Stimulated activated CD4-positive, alpha-beta T cell treated with anti-CD3 and anti-CD28 coated beads, Interleukin-4, amount 100 ng/mL, for 1 hour (primary cell): ENCODE measurements at places on chromosomes 12 and 14.

GRCh38 chr14:51527073-51527472 is 124.6 kb upstream of the FRMD6 start:
- no peak for DNase-seq

DNA sequence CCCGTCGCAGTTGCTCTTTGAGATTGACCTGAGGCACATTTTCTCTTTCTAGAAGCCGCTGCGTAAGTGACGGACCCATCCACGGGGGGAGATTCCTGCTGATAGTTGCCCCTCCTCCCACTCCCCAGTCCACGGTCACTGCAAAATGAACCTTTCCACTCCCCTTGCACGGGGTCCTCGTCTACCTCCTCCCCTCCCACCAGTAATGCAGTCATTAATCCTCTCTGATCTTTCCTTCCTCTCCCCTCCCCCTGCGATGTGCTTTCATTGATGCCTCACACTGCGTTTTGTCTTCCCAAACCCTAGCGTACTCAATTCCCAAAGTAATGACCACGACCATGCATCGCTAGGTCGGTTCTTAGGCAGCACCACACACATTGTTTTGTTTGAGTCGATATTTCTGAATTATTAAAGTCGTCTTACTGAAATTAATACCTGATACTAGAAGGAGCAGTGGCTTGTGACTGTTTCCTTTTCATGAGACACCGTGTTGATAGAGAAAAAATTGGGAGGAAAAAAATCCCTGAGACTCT is 857 bp downstream of the ETNK1 start:
- DNase-seq = peak; percentile 10

GRCh38 chr14:54727929-54728328 is 161.0 kb downstream of the SAMD4A start:
- DNase-seq = no peak

- no peak for DNase-seq
Measured at GRCh38 chr14:80809663-80810062, 131.9 kb downstream of the CEP128 start.

DNA sequence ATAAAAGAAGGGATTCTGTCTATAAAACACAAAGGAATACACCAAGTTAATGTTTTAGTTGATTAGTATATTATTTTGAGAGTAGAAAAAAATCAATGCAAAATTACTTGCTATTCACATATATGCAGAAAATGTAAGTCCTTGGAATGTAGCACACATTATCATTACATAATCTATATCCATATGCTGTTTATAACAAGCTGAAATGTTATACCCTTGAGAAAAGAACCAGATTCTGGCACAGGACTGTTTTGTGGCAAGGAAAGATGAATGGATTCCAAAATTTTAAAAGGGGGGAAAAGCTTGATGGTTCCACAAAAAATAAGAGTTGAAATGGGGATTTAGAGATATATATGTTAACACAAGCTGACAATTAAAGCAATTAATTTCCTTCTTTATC is 153.6 kb downstream of the MSRB3 start:
- DNase-seq = no peak

GRCh38 chr14:81802341-81802740 is 268.7 kb upstream of the SEL1L start:
- no peak for DNase-seq

DNA sequence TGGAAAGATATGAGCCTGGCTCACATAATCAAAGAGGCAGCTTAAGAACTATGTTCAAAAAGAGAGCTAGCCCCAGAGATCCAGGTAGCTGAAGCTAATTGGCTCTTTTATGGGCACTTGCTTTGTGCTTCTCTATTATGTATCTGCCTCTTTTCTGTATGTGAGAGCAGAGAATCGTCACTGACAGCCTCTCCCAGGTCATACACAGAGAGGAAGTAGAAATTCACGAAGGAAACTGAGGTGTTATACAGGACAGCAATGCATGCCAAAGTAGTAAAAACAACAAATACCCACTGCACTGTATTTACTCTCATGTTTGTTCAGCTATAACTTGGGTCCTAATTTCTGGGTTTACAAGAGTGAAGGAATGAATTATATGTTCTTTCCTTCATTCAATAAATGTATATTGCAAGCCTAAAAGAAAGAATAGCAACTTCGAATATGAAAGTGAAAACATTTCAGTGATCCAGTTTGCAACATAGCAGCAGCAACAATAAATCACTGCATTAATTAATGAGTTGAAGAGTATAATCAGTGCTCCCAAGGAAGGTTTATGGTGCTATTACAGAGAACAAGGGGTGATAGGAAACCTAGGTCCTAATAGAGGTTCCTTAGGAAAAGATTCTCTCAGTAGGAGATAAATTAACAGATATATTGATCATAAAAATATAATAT is 47.1 kb upstream of the ATXN7L3B start:
- DNase-seq = no peak

DNA sequence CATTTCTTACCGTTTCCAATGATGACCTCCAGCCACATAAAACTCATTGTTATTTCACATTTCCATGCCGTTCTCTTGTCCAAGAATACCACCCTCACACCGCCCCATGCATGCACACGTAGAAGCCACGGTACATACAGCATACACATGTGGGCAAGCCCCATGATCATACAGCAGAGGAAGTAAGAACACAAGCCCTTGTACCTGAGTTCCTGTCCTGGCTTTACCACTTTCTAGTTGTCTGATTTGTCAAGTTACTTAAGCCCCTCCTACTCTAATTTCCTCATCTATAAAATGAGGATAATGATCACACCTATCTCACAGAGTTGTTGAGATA is 59.9 kb downstream of the DUSP16 start:
- DNase-seq = no peak

- DNase-seq = no peak
Measured at GRCh38 chr12:42410340-42410739, 84.4 kb downstream of the PPHLN1 start.

DNA sequence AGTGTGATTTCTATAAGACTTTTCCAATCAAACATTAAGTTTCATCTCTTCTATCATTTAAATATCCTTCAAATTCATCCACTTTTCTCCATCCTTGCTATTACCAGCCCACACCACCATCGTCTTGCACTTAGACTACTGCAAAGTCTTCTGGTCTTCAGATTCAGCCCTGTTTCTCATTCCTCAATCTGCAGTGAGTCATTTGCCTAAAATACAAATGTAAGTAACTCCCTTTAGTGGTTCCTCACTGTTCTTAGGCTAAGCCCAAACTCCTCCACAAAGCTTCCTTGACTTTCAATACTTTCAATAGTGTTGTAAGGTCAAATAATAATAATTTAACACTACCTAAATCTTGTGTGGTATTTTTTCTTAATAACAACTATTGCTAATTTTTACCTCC is 83.3 kb downstream of the PLEKHG7 start:
- DNase-seq = no peak
